Left ventricle myocardium inferior (tissue), 1 donor: ENCODE measurements at places on chromosomes 12 and 14. TPM values are rescaled to one million over a fixed set of nuclear protein-coding genes. Genes with fewer than 3 reads are reported as not detected.

MAP4K5 gene
- total RNA-seq, result 12.3 TPM

BEST3 gene
- total RNA-seq, result 0.80 TPM

FSCB gene
- total RNA-seq, result not detected

LRIG3 gene
- total RNA-seq, result 4.5 TPM

RTL1 gene
- not detected for total RNA-seq

C12orf60 gene
- 1.9 TPM for total RNA-seq

SART3 gene
- total RNA-seq, result 24.9 TPM

FAR2 gene
- 3.4 TPM for total RNA-seq

TESPA1 gene
- total RNA-seq, result 0.27 TPM

COX8C gene
- 1.3 TPM for total RNA-seq
